ENCODE measurements at places on chromosomes 2 and 18. TPM values are rescaled to one million over a fixed set of nuclear protein-coding genes. Genes with fewer than 3 reads are reported as not detected.

Gene NYAP2
- total RNA-seq, result not detected

Gene MC2R
- total RNA-seq, result not detected

Gene CPO
- total RNA-seq, result not detected

Gene ASXL3
- 0.45 TPM for total RNA-seq

Gene ASB18
- total RNA-seq, result not detected

Gene SNORC
- 1.5 TPM for total RNA-seq

Gene LINC00305
- not detected for total RNA-seq

Gene SERPINB10
- total RNA-seq, result not detected

Data from bronchus fibroblast of lung (primary cell).